ENCODE measurements at places on chromosomes 4 and X.
A peak's percentile ranks its signal among the peaks of the same experiment; 100 is the strongest.

DNA sequence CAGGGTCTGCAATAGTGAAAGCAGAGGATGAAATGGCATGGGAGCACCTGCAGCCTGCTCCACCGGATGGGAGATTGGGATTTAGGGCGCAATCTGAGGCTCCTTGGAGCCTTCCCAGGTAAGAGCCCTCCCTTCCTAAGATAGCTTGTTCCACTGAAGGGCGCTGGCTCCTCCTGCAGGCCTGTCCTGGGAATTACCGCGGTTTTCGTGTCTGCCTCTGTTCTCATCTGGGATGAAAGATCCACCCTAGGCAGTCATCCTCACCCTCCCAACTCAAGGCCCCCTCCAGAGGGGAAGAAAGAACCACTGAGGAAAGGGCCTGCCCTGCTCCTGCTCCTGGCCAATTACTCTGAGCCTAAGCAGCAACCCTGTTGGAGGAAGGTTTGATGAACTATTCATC is 547.5 kb downstream of the SMARCA1 start:
- no peak for DNase-seq

DNA sequence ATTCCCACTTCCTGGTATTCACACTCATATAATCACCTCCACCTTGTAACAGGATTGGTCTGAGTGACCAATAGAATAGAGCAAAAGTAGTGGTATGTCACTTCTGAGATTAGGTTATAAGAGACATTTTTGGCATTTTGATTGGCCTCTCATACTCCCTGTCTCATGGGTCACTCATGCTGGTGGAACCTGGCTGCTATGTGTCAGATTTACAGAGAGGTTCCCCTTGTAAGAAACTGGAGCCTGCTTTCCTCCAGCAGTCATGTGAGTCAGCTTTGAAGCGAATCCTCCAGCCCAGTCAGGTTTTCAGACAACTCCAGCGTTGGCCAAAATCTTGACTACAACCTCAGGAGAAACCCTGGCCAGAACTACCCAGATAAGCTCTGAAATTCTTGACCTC is 2.6 kb upstream of the OTUD4 start:
- DNase-seq, result no peak

- peak; percentile 96 for DNase-seq
These were observed 577.0 kb downstream of the FAT4 start for GRCh38 chr4:125891597-125892258.

DNA sequence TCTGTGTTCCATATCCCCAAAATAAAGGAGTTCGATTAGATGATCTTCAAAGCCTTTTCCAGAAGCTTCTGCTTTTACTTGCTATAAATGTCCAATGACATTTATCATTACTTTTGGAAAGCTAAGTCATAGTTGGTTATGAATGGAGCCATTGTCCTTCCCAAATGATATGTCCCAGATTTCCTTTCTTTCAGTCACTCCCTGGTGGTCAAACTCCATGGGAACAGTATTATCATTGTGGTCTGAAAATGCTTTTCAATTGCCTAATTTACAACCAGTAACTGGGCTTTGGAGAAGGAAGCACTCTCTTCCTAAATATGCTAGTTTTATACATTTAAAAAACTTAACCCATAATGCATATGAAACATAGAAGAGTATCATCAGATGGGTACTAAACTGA is 571.5 kb upstream of the AMOT start:
- no peak for DNase-seq

DNA sequence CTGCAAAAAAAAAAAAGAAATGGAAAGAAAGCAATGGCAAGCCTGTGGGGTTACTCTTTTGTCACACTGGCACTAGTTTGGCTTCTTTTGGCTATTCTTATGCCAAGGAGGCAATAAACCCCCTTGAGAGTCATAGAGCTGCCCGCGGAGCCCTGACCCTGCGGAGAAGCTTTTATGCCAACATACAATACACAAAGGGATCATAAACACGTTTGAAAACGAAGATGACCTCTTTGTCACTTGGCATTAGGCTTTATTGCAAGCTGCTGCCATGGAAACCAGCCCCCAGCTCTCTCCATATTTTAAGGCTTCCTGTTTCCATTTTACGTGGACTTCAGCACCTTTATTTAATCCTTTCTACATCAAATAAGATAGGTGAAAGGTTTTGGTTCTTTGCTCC is 7.6 kb downstream of the NEUROG2 start:
- no peak for DNase-seq

DNA sequence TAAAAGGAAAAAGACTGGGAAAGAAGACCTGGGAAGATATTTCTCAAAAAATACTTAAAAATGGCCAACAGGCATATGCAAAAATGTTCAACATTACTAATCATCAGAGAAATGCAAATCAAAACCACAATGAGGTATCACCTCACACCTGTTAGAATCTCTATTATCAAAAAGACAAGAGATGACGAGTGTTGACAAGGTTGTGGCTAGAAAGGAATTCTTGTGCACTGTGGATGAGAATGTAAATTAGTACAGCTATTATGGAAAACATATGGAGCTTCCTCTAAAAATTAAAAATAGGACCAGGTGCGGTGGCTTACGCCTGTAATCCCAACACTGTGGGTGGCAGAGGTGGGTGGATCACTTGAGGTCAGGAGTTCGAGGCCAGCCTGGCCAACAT is 50.0 kb downstream of the C4orf46 start:
- no peak for DNase-seq

DNA sequence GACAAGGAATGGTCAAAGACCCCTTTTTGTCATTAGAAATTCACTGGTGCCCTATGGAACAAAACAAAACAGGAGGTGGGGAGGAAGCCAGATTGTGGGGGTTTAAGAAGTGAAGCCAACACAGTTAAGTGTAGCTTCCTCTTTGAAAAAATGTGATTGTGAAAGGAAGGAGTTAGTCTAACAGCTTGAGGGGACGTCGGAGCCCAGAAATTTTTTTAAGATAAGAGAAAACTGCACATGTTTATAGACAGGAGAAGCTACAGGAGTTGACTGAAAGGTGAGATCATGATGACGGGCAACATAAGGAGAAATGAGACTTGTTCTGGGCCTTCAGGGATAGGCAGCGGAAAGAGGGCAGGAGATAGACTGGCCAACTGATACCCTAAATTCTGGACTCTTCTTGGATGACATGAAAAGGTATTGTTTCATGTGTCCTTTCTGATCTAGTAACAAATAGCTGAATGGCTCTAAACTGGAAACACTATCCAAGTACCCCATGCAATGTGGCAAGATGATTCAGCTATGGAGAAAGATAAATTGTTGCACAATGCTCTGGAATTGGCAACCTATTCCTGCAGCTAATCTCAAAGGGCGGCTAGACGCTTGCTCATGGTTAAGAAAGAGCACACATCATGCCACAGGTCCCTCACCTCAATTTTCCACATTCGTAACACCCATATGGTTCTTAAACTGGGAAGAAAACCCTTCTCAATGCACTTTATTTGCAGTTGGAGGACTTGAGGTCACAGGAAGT is 3.7 kb upstream of the HDAC8 start:
- DNase-seq, result peak; percentile 91

DNA sequence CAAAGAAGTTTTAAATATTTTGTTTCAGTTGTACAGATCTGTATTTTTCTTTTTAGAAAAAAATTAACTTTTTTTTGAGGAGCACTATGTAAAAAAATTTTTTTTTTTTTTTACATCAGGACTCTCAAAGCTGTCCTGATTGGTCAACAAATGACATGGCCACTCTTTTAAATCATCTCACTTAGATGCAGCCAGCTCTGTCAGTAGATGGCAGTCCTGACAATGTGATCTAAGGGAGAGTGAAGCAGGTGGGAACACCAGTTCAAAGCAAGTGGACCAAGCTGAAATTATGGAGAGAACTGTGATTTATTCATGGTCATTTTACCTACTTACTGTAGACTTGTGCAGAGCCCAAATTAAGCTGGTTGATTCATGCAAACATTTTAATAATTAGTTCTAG is 174.7 kb upstream of the GPRIN3 start:
- DNase-seq, result peak; percentile 51

- no peak for DNase-seq
These were observed 25.9 kb upstream of the RASSF6 start for GRCh38 chr4:73646117-73646516.

DNA sequence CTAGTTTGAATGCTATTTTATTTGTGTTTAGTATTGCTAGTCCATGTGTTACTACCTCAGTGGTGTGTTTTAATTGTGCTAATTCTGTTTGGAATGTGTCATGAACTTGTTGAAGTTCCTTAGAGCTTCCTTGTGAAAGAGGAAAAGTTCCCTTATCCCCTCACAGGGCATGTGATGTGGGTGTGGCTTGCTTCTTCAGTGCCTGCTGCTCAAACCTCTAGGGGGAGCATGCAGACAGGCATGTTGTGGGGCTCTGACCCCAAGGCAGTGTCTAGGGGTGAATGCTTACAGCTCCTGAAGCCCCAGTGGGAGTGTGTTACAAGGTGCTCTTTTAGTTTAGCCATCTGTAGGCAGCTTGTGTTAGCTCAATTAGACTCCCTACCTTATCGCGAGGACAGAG is 86.5 kb downstream of the MAGED4 start:
- peak; percentile 26 for DNase-seq

DNA sequence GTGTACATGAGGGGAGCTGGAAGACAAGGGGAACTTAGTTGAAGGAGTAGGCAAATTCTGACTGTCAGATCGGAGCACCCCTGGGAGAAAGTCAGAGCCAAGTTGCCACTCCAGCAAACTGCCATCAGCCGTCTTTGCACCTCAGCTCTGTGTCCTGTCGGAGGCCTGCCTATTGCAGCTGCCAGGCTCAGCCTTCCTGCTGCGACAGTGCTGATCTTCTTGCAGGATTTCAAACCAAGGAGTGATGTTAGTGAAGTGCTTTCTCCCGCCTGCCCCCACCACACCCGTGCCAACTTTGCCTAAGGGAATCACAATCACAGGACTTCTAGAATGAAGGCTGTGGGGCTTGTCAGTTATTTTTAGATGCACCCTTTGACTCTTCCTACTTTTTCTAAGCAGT is 185.3 kb downstream of the KIT start:
- no peak for DNase-seq

- DNase-seq, result peak; percentile 5
These were observed 115.1 kb upstream of the PNPLA4 start for GRCh38 chrX:8042304-8042703.

DNA sequence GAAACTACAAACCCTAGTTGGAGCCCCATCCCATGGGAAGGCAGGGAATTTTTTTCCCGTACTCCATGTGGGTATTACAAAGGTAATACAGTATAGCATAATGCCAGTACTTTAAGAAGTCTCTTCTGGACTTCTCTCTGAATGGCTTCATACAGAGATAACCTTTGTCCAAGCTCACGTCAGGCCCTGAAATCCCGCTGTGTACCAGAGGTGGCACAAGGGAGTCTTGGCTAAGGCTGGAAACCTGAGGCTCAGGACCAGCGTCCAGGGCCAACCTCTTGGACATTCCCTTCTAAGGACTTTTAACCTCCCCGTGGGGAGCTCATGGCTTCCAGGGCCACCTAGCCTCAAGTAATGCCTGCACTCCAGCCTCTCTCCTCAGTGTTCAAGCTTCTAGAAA is 338.9 kb upstream of the FAM241A start:
- DNase-seq, result peak; percentile 8

DNA sequence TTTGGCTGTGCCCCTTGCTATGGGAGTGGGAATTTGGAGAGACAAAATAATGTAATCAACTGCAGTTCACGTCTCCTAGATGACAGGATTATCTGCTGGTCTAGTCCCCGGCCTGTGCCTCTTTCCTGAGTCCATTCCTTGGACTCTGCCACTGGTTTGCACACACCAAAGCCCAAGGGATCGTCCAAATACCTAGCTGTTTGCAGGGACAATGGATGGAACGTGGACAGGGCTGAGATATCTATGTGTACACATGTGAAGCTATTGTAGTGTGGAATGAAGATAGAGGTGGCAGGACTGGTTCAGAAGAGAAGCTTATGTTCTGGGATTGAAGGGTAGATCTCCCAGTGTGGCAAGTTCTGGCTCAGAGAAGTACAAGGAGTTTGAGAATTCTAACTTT is 198.3 kb upstream of the PITX2 start:
- no peak for DNase-seq

DNA sequence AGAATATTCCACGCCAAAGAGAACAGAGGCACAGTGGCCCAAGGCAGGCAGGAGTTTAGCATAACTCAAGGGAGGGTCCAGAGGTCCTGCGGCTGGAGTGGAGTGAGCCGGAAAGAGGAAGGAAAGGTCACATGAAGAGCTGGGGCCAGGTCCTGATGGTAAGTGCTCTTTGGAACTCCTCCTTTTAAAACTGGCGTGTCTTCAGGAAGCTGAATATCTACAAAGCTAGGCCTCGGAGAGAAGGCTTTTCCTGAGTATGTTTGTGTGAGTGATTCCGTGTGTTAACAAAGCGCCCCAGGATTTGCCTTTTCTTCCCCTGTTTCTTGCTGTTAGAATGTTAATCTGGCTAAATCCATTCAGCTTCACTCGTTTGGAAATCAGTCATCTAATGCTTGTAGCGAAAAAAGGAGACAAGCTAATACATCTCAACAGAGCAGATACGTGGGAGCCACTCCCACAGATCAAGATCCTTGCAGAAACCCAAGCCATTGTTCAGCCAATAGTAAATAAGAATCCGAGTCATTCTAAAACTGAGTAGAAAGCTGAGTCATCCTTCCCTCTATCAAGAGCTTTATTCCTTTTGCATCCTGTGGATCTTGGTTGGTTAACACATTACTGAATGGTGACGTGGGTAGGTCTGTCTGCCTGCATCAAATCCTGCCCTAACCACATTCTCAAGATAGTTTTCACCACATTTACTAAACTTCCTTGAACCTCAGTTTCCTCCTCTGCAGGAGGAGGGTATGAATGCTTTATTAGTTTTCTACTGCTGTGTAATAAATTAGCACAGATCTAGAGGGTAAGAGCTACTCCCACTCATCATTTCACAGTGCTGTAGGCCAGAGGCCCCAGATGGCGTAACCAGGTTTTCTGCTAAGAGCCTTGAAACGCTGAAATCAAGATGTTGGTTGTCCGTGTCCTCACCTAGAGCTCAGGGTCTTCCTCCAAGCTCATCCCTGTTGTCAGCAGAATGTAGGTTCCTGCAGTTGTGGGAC is 43.2 kb upstream of the RBM47 start:
- peak; percentile 100 for DNase-seq

DNA sequence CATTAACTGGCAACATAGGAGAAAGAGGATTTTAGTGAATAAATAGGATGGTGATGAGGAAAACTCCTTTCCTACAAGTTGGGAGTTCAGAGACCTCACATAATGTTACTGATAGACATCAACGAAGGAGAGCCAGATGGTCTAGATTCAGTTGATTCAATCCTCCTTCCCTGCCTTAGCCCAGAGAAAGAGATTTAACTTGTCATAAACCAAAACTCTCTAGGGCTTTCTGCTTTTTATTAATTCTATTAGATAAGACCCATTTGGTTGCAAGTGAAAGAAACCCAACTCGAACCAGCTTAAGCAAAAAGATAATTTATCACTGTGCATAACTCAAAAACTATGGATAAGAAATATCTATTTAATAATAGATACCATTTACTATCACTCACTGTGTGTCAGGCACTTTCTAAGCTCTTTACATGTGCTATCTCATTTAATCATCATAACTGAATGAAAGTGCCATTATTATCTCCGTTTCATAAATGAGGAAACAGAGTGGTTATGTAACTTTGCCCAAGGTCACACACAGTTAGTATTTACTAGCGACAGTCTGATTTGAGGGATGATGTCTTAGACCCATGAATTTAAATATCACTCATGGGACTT is 4.3 kb upstream of the UNC5C start:
- no peak for DNase-seq

All from amniotic epithelial cell (primary cell).